ENCODE measurements at places on chromosomes 2 and 18.

- DNase-seq = no peak
Measured at GRCh38 chr18:24322584-24323136, 75.0 kb downstream of the OSBPL1A start.

- DNase-seq = no peak
Measured at GRCh38 chr2:120763508-120763907, 27.8 kb downstream of the GLI2 start.

GRCh38 chr2:48482313-48482712 lies 47.6 kb upstream of the STON1 start:
- no peak for DNase-seq

- no peak for DNase-seq
Measured at GRCh38 chr2:202018950-202019349, 14.7 kb upstream of the FZD7 start.

GRCh38 chr2:236976266-236977062 lies 109.2 kb upstream of the COPS8 start:
- no peak for DNase-seq

- DNase-seq = no peak
Measured at GRCh38 chr2:215985257-215985656, 28.1 kb downstream of the MREG start.

DNA sequence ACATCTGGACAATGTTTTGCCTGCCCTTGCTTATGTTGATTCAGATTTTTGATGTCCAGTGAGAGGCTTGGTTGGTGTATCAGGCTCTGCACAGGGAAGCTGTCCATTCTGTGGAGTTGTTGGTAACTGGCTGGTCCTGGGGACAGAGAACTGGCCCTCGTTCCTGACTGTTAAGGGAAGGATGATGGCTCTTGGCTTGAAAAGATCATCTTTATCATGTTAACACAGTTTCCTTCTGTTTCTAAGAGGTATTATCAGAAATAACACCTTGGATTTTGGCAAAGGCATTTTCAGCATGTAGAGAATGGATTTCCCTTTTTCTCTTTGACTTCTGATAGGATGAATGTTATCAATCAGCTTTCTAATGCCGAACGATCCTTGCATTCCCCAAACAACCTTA lies 19.3 kb downstream of the STK25 start:
- no peak for DNase-seq

- no peak for DNase-seq
Measured at GRCh38 chr2:193103064-193103463, 908.3 kb upstream of the TMEFF2 start.

DNA sequence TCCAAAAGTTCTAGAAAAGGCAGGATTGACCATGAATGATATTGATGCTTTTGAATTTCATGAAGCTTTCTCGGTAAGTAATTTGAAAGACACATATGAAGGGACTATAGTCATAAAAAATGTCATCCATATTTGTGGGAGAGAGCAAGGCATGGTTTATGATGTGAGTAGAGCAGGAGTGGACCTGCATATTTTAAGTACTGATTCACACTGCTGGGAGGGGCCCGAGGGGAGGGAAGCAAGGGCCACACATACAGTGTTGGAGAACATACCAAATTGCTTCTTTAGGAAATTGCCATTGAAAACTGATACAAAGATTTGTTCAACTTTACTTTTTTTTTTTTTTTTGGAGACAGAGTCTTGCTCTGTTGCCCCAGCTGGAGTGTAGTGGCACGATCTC lies 39.4 kb downstream of the HADHB start:
- no peak for DNase-seq

DNA sequence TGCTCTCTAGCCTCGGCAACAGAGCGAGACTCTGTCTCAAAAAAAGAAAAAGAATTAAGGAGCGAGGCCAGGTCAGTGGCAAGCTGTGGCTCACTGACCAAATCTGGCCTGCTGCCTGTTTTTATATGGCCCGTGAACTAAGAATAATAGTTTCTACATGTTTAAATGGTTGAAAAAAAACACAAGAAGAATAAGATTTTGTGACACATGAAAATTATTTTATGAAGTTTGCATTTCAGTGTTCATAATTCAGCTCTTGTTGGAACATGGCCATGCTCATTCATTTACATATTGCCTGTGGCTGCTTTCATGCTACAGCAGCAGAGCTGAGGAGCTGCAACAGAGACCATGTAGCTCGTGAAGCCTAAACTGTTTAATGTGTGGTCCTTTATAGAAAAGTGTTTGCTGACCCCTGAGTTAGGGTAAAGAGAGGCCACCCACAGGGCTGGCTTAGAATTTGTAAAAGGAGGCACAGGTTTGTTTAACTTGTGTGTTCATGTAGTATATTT lies 59.5 kb downstream of the MFSD6 start:
- no peak for DNase-seq

- no peak for DNase-seq
Measured at GRCh38 chr2:44560352-44560751, 198.6 kb downstream of the CAMKMT start.

GRCh38 chr2:73952499-73953446 lies 26.1 kb downstream of the DGUOK start:
- DNase-seq = no peak

- DNase-seq = no peak
Measured at GRCh38 chr2:198279026-198279425, 474.6 kb downstream of the PLCL1 start.

DNA sequence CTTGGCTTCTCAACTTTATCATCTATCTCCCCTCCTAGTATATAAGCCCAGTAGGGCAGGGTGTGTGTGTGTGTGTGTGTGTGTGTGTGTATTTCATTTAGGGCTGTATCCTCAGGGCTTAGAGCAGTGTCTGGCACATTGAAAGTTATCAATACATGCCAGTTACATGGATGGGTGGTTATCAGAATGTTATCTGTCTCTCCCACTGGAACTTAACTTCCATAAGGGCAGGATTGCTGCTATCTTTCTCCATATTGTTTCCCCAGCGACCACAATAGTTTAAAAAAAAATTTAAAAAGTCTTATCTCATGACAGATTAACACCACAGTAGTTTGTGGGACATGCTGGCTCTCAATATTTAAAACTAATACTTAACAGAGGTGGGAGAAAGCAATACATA lies 488.9 kb downstream of the PLCL1 start:
- DNase-seq = no peak

GRCh38 chr2:98084869-98085238 lies 2.1 kb upstream of the VWA3B start:
- no peak for DNase-seq

DNA sequence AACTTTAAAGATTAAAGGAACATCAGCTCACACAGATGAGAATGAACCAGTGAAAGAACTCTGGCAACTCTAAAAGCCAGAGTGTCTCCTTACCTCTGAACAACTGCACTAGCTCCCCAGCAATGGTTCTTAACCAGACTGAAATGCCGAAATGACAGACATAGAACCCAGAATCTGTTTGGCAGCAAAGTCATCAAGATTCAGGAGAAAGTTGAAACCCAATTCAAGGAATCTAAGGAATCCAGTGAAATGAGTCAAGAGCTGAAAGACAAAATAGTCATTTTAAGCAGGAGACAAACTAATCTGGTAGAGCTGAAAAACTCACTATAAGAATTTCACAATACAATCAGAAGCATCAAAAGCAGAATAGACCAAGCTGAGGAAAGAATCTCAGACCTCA lies 72.0 kb downstream of the STRADB start:
- DNase-seq = no peak

- DNase-seq = no peak
Measured at GRCh38 chr2:240407090-240407489, 28.4 kb upstream of the GPC1 start.
